Uterus (tissue), 4 donors: ENCODE measurements at places on chromosomes 6 and 20.

GRCh38 chr6:22653980-22654610 lies 84.7 kb downstream of the HDGFL1 start:
- DNase-seq, result no peak

- DNase-seq, result no peak
Observed at GRCh38 chr6:30887901-30888815, 3.8 kb downstream of the DDR1 start.

DNA sequence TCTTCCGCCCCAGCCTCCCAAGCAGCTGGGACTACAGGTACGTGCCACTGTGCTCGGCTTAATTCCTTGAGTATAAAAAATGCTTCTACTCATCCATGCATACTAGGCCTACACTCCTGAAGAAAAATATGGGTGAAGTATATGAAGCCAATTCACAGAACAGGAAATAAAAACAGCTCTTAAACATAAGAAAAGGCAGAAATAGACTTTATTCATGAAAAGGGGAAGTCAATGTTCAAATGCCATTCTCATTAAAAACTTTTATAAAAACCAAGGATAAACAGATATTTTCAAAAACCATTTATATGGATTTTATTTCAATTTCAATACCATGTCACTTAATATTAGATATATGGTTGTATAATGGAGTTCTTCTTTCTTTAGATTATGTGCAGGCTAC lies 18.3 kb downstream of the SERPINB9 start:
- DNase-seq, result no peak

GRCh38 chr6:22681761-22682160 lies 112.4 kb downstream of the HDGFL1 start:
- DNase-seq, result no peak

DNA sequence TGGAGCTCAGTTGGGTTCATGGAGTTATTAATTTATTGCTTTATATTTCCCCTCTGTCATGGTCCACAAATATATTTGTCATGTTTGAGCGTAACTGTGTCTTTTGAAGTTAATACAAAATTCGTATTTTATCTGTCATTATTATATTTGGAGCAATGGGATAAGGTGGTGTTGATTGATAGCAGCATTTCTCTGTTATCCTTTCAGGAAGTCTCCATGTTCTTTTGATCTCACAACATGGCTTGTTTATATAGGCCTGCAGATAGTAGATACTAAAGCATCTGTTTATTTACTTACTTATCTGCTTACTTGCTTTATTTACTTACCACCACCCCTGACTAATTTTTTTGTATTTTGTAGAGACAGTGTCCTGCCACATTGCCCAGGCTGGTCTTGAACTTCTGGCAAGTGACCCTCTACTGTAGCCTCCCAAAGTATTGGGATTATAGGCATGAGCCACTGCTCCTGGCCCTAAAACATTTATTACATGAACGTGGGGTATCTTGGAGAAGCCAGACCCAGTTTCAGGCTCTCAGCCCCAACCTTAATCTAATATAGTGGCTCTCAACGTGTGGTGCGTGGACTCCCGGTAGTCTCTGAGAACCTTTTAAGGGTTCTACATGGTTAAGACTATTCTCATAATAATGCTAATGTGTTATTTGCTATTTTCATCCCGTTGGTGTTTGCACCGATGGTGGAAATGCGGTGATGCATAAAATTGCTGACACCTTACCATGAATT lies 104.2 kb downstream of the NCOA3 start:
- DNase-seq, result no peak

GRCh38 chr6:127515794-127516661 lies 3.1 kb downstream of the MTCL3 start:
- DNase-seq, result peak; percentile 40

- DNase-seq, result no peak
Observed at GRCh38 chr20:64113444-64113775, 6.0 kb upstream of the NPBWR2 start.

DNA sequence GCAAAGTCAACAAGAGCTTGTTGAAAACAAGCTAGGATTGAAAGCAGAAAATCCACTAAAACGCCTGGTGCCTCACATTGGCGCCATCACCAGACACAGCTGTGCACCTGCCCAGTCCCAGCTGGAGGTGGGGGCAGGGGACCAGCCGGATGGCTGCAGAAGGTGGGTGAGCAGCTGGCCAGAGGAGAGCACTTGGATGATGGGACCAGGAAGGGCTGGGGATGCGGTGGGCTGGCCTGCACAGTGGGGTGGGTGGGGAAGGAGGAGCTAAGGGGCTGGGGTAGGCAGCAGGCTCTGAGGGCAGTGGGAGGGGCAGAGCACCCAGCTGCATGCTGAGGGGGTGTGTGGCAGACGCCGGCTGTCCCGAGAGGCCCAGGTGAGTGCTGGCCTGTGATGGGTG lies 7.1 kb downstream of the CABLES2 start:
- no peak for DNase-seq

DNA sequence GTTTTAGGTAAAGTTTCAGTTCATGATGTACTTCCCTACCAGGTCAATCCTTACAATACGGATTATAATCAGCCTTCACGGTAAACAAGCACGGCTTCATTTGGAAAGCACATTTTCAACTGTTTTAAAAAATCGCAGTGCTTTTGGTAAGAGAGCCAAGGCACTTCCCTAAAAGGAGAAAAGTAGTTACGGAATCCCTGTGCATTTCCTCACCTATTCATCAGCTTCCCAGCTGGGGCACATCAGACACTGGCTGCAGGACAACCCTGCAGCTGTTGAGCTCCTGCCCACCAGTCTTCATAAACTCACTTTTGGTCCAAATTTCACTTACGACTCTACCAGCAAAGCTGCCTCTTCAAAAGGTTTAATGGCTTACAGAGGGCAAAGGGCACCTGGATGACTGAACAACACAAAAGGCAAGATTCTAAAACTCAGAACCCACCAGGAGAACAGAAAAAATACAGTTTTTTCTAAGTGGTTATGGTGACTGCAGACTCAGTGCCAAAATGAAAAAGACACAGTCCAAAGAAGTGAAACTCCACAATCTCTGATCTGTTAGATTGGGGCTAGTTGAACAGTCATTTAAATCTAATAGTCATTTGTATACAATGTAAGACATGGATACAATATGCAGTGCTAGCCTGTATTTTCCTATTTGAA lies 7.5 kb downstream of the SNX5 start:
- DNase-seq, result peak; percentile 72

DNA sequence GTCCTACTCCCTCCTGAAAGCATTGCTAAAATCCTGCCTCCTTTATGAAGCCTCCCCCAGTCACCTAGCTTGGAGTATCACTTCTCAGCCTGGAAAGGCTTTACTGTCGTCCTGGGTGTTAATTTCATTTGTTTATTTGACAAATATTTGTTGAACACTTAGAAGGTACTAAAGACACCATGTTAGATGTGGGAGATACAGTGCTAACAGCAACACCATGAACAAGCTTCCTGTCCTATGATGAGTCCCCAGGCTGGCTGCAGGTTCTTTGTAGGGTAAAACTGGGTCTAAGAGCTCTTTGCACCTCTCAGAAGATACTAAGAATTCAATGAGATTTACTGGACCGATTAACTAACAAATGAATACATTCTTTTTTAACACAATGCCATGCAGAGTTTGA lies 109.2 kb upstream of the TMEM170B start:
- no peak for DNase-seq

DNA sequence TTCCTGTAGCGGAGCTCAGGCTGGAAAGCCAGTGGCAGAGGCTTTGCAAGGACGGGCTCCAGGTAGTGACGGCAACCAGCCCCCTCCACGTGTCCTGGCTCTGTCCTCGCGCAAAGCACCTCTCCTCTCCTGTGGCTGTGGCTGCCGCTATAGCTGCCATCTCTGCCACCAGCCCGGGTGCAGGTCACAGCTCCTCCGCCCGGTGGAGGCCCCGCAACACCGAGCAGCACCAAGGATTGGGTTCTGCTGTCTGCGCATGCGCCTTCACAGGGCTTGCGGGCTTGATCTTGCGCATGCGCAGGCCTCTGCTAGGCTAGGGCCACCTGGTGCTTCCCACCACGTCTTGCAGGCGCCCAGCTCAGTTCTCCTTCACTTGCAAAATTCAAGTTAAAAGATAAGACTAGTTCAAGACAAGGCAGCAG lies 625.4 kb downstream of the QKI start:
- DNase-seq, result peak; percentile 24

DNA sequence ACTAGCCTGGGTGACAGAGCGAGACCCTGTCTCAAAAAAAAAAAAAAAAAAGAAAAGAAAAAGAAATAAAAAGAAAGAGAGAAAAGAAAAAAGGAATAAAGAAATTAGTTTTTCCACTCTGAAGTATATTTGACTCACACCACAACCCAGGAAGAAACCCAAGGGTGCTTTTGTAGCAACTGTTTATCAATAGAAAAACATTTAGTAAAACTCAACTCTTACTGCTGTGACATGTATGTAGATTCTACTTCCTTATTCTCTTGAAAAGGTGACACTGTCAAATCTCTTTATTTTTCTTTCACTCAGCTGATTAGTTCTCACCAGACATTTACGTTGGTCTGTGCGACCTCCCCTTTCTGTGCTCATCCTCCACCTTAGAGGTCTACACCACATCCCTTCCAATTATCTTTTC lies 99.9 kb upstream of the SHLD1 start:
- no peak for DNase-seq
